ENCODE measurements at places on chromosomes 5 and 9. TPM values are rescaled to one million over a fixed set of nuclear protein-coding genes. Genes with fewer than 3 reads are reported as not detected.

The C5orf52 gene
- not detected for total RNA-seq

The FST gene
- 4.7 TPM for total RNA-seq

The HRCT1 gene
- total RNA-seq = 2.1 TPM

The RNF183 gene
- not detected for total RNA-seq

The ALDH1A1 gene
- total RNA-seq = 155 TPM

The NUTM2F gene
- not detected for total RNA-seq

The CCDC69 gene
- total RNA-seq = 0.13 TPM
